ENCODE measurements at places on chromosomes 4 and X.

DNA sequence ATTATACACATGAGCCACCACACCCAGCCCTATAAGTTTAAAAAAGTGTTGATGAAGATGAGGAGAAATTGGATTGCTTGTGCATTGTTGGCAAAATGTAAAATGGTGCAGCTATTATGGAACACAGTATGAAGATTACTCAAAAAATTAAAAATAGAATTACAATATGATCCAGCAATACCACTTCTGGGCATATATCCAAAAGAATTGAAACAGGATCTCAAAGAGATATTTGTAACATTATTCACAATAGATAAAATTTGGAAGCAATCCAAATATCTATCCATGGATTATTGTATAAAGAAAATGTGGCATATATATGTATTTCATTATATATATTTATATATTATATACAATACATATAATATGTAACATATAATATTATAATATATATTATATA, 515.6 kb upstream of the GNPDA2 start:
- no peak for DNase-seq

- no peak for DNase-seq
Measured at GRCh38 chr4:85595796-85596559, 121.0 kb downstream of the ARHGAP24 start.

GRCh38 chr4:24956091-24956490, 43.2 kb upstream of the CCDC149 start:
- DNase-seq, result no peak

- DNase-seq, result peak; percentile 55
Measured at GRCh38 chr4:123599920-123600810, 203.6 kb downstream of the SPRY1 start.

DNA sequence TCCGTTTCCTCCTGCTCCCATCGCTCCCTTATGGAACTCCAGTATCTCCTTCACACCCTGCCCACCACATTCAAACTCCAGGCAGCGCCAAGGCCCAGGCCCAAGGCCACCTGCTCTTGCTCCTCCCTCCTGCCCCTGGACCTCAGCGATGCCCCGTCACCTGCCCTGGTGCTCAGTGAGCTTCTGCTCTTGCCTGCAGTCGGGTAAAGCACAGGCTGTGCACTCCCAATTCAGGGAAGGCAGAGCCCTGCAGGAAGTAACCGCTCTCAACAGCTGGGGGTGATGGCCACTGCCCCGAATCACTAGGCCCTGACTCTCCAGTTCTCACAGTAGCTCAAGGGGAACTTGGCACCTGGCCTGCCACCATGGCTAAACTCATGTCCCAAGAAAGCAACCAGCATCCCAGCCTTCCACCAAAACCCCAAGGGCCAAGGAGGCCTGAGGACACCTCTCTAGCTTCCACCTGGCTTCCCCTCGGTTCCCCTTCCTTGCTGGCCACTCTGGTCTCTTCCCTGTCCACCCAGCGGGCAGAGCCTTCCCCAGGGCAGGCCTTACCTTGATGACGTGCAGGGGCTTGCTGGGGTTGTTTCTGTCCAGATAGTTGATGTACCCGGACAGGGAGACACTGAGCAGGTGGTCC, 29.3 kb downstream of the WDR1 start:
- no peak for DNase-seq

DNA sequence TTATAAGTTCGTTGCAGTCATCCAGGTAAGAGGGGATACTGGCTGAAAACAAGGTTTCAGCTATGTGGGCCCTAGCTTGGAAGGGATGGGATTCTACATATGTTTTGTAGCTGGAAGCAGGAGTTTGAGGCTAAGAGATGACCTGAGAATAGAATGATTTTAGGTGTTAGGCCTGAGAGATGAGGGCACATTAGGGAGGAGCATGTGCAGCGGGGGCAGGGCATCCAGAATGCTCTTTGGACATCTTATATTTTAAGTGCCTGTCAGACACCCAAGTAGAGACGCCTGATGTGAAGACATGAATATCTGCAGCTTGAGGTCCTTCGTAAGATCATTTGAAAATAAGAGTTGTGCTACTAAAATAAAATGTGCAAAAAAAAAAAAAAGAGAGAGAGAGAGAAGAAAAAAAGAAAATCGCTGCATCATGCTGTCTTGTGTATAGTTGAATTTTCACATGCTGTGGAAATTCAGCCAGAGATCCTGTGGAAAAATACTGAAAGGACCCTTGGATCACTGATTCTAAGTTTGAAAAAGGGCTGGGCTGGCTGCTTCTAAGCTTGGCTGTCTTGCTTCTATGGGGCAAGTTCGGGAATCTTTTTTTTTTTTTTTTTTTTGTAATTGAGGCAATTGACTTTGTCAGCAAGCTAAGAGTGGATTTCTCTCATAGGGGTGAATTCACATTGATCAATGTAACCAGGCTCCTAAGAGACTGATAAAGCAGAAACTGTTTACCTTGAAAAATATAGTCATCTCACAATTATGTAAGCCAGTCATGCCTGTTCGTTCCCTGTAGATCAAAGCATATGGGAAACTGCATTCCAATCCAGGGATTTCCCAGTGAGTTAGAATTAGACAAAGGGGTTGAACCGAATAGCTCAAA, 341.0 kb upstream of the GATB start:
- DNase-seq, result no peak

- no peak for DNase-seq
Measured at GRCh38 chr4:13365195-13365594, 118.9 kb downstream of the RAB28 start.

DNA sequence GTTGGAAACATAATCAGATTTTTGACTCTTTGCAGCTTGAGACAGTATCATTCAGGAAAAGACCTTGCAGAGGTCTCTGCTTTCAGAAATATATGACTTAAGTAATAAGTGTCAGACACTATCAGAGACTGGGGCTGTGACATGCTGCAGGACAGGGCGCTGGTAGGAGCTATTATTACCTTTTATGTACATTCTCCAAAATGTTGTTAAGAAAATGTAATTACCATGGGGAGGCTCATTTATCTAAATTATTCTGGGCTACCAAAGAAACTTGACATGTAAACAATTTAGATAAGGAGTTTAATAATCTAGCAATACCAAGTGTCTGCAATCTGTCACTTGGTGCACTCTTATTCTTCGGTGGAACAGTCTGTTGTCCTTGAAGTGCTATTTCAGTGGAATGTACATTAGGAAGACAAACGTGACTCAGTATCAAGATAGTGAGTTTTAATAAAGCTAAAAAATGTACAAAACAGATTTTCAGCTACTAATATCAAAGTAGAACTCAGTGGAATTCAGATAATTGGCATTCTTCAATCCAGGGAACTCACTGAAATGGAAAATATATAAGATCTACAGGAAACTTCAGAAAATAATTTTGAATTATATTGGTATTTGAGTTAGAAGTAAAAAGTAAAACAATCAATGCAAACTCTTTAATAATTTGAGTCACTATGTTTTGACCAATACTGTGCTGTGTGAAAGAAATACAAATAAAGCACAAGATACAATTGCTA, 214.5 kb downstream of the KCNIP4 start:
- no peak for DNase-seq

DNA sequence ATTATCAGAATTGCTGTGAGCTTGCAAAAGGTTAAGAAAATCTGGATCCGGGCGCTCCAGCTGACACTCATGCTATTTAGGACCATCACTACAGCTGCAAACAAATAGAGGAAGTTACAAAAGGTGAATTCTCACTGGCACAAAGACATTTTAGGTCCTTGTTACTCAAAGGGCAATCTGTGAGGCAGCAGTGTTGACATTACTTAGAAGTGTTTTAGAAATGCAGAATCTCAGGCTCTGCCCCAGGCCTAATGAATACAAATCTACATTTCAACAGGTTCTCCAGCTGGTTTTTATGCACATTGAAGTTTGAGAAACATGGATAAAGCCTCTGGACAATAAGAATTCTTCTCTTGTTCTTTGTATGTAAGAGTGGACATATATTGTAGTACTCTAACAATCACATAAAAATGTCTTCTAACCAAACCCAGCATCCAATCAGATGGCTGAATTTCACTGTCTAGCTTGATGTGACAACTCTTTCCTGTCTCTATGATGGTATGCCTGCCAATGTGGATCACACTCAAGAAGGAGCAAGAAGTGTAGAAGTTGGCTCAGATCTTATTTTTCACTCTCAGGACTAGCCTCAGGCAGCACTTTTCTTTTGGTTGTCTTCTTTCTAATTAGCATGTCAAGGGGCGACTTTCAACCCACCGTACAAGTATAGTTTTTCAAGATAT, 18.8 kb downstream of the SLC7A11 start:
- no peak for DNase-seq

GRCh38 chr4:69714086-69714485, 46.3 kb downstream of the SULT1B1 start:
- no peak for DNase-seq

DNA sequence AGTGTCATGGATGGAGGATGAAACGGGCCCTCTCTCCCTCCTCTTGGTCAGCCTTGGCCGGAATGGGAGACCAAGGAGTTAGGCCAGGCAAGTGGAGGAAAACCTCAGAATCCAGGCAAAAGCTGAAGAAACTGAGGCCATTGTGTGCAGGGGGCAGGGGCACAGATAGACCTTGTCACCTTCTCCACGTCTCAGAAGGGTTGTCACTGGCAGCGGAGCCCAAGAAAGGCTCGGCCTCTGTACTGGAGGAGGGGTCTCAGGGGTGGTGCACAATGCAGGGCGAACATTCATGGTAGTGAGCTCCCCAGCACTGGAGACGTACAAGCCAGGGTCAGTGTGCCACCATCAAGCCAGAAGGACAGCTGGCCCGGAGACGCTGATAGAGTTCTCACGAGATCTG, 139.5 kb downstream of the CPZ start:
- no peak for DNase-seq

DNA sequence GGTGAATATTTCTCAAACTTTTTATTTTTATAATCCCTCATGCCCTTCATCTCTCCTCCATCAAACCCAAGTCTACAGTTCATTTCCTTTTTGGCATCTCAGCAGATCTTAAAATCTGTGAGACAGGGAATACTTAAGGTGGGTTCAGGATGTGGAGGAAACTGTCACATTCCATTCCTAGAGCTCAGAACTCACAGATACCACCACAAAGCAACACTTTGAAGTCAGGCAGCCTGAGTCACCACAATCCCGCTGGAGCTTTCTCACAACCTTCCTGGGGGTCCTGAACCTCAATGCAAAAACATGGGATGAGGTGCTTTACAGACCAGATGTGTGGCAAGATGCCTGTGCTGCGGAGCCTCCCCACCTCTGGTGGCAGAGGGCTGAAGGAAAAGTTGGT, 63.2 kb downstream of the HHIP start:
- DNase-seq, result no peak

DNA sequence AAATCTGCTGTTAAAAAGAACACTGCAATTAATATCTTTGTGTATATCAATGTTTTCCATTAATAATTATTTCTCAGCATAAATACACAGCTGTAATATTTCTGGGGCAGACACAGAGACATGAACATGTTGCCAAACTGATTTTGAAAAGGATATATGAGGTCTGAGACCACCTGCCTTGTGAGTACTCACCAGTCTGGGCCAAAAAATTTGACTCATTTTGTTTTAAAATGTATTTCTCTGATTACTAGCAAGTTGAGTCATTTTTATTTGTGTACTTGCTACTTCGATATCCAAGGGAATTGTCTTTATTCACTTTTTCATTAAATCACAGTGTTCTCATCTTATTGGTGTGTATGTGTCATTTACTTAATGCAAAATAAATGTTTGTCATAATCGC, 8.5 kb upstream of the RAI2 start:
- DNase-seq, result no peak

- DNase-seq, result no peak
Measured at GRCh38 chrX:143994206-143994605, 110.3 kb downstream of the UBE2NL start.

- DNase-seq, result no peak
Measured at GRCh38 chr4:25564836-25565235, 90.8 kb upstream of the SLC34A2 start.

- no peak for DNase-seq
Measured at GRCh38 chr4:168710353-168710946, 213.6 kb downstream of the PALLD start.

DNA sequence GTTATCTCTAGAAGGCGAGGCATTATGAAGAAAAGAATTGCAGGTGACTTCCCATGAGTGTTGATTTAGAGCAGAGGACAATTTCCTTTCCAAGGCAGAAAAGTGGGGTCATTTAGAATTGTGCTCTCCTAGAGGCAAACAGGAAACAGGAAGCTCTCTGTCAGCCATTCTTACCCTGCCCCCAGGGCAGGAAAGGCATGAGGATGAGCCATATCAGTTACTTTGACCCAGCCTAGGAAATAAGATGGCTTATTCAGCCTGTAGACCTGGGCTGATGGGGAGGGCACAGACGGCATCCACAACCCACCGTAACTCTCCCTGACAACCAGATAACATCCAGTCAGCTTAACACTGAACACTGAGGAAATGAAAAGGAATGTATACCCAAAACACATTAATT, 88.8 kb upstream of the KDR start:
- no peak for DNase-seq

GRCh38 chr4:169437299-169438047, 166.7 kb upstream of the SH3RF1 start:
- DNase-seq, result no peak

- no peak for DNase-seq
Measured at GRCh38 chr4:129668092-129668491, 572.1 kb downstream of the C4orf33 start.

DNA sequence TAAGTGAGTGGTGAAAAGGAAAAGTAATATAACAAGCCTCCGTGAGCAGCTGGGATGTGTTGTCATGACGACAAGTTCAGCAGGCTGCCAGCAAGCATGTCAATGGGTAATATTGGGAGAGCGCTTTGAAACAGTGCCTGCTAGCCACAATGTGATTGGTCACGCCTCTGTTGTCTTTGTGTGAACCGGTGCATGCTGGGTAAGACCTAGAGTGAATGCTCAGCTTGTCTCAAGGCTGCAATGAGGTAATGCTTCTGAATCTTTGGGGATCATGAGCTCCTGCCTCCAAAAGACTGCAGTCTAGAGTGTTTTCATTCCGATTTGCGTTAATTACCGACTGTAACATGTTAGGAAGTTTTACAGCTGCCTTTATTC, 54.9 kb downstream of the STOX2 start:
- DNase-seq, result no peak

DNA sequence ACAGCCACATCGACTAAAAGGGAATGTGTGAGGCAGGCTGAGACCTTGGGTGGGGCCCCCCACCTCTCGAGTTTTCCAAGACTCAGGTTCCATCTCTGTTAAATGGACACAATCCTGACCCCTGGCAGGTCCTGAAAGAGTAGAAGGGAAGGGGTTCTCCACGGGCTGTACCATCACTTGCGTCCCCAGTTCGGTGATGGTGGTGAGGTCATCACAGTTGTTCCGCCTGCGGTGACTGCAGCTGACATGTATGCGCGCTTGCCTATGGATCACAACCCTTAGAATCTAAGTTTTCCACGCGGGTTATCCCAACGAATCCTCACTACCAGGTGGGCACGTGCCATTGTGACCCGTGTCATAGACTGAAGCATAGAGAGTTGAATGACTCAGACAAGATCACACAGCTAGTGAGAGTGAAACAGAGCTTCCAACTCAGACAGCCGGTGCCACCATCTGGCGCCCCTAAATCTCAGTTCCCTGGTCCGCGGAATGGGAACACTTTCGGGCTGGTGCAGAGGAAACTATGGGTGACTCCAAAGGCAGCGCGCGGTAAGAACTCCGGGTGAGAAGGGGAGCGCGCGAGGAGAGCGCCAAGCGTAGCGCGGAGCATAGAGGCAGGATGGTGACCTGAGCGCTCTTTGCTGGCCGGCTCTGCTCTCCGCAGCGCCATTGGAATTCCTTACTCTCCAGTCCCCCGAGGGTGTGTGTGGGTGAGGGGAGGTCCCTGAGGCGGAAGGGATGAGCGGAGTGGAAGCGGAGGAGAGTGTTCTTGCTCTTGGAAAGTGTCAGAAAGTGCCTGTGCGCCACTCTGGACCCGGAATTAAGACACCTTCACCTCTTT, 10.5 kb downstream of the MSX1 start:
- DNase-seq, result no peak
